Hematopoietic multipotent progenitor cell treated with erythropoietin and hydrocortisone succinate and interleukin-3 and kit ligand, for 4 days (in vitro differentiated cells): ENCODE measurements at places on chromosomes 2 and 18.
A peak's percentile ranks its signal among the peaks of the same experiment; 100 is the strongest.

DNA sequence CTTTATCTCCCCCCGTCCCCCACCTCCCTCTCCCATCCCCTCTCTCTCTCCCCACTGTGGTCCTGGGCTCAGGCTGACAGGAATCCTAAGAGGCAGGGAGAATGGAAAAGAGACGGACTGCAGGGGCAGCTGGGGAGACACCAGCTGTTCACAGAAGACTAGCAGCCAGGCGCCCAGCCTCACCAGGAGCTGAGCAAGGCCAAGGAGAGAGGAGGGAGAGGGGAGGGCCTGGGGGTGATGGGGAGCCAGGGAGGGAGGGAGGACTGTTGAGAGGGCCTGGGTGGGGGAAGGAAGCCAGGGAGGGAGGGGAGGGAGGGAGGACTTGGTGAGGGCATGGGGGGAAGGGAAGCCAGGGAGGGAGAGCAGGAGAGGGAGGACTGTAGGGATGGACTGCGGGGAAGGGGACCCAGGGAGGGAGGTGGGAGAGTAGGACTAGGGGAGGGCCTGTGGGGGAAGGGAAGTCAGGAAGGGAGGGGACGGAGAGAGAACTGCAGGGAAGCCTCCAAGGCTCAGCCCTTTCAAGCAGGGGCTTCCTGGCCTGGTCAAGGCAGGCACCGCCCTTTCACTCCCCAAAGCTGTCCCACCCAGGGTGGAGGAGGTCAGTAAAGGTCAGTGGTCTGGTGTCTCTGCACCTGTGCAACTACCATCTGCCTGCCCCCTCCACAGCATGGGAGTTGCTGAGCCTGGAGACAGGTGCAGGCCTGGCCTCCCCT is 517.7 kb upstream of the MYT1L start:
- DNase-seq, result peak; percentile 40

GRCh38 chr2:52897511-52898044 is 870.0 kb upstream of the CHAC2 start:
- no peak for DNase-seq

DNA sequence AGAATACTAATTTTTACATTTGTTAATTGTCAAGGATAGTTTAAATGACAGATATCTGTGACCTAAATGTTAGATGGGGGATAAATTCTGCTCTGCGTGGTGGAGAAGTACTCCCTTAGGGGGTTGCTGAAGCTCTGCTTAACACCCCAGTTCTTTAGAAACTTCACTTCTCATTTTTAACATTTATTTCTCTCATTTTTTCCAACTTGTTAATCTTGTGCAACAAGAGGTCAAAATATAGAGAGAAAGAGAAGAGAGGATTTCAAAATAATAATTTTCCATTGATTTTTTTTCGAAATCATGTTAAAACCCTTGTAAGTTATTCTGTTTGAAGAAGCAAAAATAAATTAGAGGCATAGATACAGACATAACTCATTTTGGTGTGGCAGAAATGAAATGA is 61.3 kb upstream of the SLC8A1 start:
- peak; percentile 15 for DNase-seq

- peak; percentile 70 for DNase-seq
Observed at GRCh38 chr2:217360781-217361482, 501.1 kb upstream of the TNP1 start.

DNA sequence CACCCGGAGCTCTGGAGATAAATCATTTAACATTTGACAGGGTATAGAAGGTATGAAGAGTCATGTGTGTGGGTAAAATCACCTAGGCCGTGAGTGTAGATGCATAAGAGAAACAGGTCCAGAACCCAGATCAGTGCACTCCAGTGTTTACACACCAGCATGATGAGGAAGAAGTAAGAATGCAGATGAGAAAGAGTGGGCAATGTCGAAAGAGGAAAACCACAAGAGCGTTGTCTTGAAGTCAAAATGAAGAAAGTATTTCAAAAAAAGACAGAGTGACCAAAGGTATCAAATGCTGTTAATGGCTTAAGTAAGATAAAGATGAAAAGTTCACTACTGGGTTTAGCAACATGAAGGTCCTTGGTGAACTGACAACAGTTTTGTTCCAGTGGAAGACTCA is 32.0 kb upstream of the PLB1 start:
- DNase-seq, result peak; percentile 77

- no peak for DNase-seq
Observed at GRCh38 chr2:86047575-86048382, 57.9 kb downstream of the POLR1A start.
